ENCODE measurements at places on chromosomes 2 and 18.

DNA sequence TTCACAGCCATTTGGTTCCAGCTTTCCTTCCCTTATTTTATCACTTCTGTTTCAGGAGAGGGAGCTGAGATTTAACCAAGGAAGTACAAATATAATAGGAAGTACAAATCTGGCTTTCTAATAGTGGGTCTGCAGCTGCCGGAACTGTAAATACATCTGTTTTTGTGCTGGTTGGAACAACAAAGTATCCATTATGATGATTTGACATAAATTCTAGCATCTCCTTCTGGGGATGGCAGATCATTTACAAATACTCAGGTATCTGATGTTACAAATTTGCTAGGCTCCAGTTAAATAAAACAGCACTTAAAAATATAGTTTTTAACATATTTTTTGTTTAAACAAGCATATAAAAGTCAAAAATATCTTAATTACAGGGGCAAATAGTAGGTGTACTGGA lies 131.3 kb upstream of the SMIM21 start:
- no peak for DNase-seq

GRCh38 chr2:163471947-163472346 lies 263.9 kb downstream of the FIGN start:
- DNase-seq = no peak

- DNase-seq = no peak
Measured at GRCh38 chr2:129325151-129325550, 654.3 kb upstream of the RAB6C start.

- DNase-seq = no peak
Measured at GRCh38 chr18:47767699-47768098, 162.8 kb downstream of the SMAD2 start.

- DNase-seq = peak; percentile 54
Measured at GRCh38 chr2:105143467-105144151, 97.9 kb upstream of the GPR45 start.

DNA sequence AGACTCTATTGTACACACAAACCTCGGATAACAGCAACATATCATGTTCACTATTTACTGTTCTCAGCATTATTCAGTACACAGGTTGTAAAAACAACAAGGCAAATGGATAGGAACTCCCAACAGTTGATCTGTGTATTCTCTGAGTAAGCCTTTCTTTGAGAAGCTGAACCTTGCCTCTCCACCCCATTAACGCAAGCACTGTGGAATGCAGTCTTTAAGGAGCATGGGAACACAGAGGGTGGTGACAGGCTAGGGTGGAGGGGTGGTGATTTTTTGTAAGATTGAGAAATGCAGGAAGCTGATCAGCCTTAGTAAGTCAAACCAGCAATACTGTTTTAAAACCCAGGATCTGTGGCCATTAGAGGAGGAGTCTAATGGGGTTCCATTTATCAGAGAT lies 19.6 kb upstream of the SERPINB11 start:
- no peak for DNase-seq

GRCh38 chr2:174336501-174337336 lies 2.0 kb downstream of the SP9 start:
- DNase-seq = peak; percentile 51

- no peak for DNase-seq
Measured at GRCh38 chr2:188382107-188382506, 90.4 kb downstream of the GULP1 start.

DNA sequence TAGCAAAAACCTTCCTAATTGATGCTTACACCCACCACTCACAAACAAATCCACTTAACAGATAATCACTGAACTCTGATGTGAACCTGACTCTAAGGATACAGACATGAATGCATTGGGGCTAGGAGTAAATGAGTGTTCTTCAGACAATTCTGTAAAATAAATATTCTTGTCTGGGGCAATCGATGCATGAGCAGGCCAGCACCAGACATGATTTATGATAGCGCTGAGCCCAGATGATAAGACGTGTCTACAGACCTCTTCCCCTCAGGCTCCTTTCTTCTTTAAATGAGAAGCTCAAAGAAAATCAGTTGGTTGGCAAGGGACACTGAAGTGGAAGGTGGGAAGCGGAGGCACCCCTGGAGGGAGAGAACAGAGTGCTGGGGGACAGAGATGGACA lies 27.3 kb upstream of the BIN1 start:
- DNase-seq = no peak

DNA sequence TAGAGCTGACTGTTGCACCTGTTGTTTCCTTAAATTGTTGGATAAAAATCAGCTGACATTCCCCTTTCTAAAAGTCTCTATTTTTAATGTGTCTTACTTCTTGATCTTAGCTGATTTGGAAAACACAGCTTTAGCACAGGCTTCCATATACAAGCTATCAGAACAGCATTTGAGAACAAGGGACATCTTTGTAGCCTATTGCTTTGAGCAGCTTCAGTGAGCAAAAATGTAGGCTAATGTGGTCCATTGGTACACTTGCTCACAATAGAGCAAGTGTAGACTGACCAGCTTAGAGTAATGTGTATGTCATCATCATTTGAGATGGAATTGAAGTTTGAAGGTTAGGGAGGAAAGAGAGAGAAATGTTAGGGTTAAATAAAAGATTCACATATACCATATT lies 7.0 kb downstream of the INPP1 start:
- DNase-seq = no peak

GRCh38 chr2:149858901-149859634 lies 271.5 kb upstream of the MMADHC start:
- no peak for DNase-seq

DNA sequence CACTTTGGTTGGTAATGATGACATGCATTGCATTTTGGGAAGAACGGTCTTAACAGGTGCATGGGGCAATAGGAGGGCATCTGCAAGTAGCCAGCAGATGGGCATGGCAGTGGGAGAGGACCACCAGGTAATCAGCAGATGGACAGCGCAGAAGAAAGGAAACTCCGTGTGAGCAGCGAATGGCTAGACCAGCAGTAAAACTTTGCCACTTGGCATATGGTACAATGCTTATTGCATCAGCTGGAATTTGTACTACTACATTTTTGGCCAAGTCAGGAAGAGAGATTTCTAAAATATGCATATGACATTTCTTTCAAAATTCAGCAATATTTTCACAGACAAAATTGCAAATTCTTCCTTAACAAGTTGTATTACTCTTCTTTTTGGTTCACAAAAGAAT lies 768.5 kb downstream of the LRP1B start:
- no peak for DNase-seq

DNA sequence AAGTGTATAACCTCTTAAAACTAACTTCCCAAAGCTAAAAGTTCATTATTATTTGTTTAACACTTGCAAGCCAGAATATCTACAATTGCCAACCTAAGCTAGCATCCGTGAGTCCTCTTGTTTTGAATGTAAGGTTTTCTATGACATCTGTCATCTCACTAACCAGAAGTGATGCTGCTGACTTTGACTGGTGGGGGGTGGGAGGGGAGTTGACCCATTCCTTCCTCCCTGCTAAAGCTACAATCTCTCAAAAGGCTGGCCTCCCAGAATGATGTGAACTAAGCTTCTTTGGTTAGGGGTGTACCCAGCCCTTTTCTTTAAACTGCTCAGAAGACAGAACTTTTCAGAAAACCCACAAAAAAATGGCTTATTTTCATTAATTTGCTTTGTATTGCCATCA lies 280.6 kb downstream of the ZEB2 start:
- no peak for DNase-seq

GRCh38 chr18:79771446-79772107 lies 26.2 kb upstream of the KCNG2 start:
- DNase-seq = peak; percentile 21

DNA sequence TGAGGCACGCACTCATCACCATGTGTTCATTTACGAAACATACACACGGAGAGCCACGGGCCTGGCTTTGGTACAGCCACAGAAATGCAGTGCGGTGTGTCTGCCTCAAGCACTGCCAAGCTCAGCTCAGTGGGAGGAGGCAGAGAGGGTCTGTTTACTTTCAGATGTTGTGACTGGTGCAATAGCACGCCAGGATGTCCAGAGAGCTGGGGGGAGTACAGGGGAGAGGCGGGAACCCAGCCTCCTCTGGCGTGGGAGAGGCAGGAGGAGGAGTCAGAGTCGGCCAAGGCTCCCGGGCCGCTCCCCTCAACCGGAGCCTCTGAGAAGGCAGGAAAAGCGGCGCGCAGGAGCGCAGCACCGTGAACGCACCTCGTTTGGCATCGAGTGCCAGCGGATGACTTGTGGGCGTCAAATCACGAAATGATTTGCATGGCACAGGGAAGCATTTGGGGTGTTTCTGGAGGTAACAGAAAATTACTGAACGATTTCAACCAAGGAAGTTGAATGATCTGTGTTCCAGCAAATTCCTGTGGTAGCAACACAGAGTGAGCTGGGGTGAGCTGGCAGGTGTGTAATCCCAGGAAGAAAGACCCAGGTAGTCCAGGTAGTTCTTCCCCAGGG lies 143.0 kb downstream of the ZNF516 start:
- DNase-seq = peak; percentile 77

- DNase-seq = no peak
Measured at GRCh38 chr2:118675531-118675930, 171.9 kb downstream of the EN1 start.

DNA sequence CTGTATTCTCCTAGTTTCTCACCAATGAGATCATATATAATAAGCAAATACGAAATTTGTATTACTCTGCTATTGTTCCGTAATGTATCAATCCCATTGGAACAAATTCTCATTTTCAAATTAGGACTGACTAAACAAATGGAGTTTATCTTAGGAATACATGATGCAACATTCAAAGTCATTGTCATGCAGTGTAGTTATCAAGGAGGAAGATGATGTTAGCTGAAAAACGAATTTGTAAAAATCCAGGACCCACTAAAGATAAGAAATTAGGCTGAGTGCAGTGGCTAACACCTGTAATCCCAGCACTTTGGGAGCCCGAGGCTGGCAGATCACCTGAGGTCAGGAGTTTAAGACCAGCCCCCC lies 14.9 kb downstream of the SEPTIN2 start:
- no peak for DNase-seq

GRCh38 chr2:10042301-10043161 lies 819 bp upstream of the KLF11 start:
- DNase-seq = peak; percentile 87

DNA sequence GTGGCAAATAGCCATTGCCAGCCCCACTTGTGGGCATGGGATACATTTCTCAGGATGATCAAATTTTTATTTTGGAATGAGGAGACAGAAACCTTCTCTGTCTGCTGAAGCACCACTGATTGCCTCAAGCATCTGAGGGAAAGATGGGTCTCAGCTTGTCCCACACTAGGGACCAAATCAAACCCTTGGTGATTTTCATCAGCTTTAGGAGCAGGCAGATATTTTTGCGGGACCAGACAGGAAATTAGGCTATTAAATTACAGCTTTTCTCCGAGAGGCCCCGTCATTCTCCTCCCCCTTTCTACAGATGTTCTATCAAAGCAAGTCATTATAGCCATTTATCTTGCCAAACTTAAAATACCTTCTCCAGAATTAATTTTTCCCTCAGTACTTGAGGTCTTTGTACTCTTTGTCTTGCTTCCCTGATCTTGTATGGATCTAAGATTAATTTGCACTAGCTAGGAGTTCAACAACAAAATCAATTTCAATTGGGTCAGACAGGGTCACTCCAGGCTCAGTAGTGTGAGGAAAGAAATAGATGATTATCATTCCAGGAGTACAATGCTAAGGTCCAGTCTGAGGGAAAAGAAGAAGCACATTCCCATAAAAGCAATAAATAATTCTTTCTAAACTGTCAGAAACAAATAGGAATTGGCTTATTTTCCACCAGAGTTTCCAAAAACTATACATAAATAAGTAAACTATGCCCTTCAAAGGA lies 818.1 kb upstream of the SOX11 start:
- DNase-seq = no peak

GRCh38 chr2:169300636-169301530 lies 61.5 kb downstream of the LRP2 start:
- no peak for DNase-seq

GRCh38 chr2:120861576-120862191 lies 126.0 kb downstream of the GLI2 start:
- DNase-seq = peak; percentile 23

GRCh38 chr2:64987001-64987955 lies 1.9 kb upstream of the SLC1A4 start:
- DNase-seq = peak; percentile 44

DNA sequence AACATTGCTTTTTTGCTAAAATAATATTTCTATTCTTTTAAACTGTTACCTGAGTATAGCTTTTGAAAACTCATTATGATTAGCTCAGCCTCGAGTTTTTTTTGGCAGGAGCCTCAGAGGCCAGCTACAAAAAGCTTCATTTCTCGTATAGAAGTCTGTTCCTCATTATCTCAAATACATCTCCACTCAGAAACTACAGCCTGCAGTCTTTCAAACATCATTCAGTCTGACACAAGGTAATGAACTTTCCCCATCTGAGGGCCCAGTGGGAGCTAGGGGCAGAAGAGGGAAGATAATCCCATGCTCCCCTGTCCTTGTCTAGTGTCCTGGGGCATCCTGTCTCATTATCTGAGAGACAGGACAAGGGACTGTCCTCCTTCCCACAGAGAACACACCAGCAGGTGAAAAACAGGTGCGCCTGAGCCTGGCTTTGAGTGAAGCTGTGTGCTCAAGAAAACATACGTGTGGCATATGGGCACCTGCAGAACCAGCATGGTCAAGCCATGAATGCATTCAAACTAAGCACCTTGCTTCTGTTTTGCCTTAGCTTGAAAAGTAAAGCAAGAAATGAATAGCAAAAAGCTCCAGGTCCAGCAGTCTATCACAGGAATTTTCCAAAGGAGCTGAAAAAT lies 247.5 kb downstream of the MREG start:
- DNase-seq = no peak

DNA sequence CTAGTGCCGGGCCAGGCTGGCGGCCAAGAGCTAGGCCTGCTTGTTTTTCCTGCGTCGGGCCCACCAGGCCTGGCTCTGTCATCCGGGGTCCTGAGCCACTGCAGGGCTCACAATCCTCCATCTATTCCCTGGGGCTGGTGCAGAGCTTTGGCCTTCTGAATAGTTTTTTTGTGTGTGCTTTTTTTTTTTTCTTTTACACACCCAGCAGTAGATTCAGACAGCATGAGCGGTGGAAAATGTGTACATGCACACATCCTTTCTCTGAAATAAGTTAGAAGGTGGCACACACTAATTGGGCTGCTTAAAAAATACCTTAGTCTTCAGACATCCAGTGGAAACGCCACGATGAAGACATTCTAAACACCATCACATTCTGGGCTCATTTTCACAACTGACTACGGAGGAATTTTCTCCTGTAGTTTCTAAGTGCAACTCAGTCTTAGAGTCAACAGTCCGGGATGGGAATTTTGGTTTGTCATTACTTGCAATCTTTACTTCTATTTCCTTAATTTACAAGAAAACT lies 6.1 kb downstream of the ZFP36L2 start:
- no peak for DNase-seq
